Activated CD8-positive, alpha-beta T cell treated with anti-CD3 and anti-CD28 coated beads for 36 hours (primary cell): ENCODE measurements at places on chromosomes 4 and X. TPM values are rescaled to one million over a fixed set of nuclear protein-coding genes. Genes with fewer than 3 reads are reported as not detected.

Gene MSL3
- total RNA-seq = 39.3 TPM

Gene FAT1
- total RNA-seq = not detected

Gene ABCG2
- 0.25 TPM for total RNA-seq

Gene TKTL2
- total RNA-seq = not detected

GRCh38 chr4:71980976-71981375 lies 50.8 kb upstream of the NPFFR2 start:
- no peaks in the 10 kb centered on the region for H3K4me1 ChIP-seq
- no peaks in the 10 kb centered on the region for H3K27me3 ChIP-seq
- no peak overlapping the region for H3K4me3 ChIP-seq
- DNase-seq = no peak
- H3K36me3 ChIP-seq = no peaks in the 10 kb centered on the region

DNA sequence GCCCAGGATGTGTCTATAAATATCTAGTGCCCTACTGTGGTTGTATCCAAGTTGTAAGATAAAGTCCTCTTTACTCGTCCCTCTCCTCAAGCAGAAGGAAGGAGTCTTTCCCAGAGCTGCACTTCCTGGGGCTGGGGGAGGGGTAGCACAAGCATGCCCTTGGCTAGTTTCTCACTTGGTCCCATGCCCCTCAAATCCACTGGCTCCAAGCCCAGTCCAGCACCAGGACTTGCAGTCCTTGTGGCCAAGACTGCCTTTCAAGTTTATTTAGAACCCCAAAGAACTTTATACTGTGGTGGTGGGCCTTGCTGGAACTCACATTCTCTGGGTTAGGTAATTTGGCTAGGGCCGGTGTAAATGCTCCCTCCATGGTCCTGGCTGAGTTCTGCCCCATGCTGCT lies 43.2 kb upstream of the SLC10A4 start:
- peaks cover 2% of the 10 kb centered on the region for H3K4me1 ChIP-seq
- no peak overlapping the region for H3K27ac ChIP-seq
- H3K27me3 ChIP-seq = no peaks in the 10 kb centered on the region
- H3K36me3 ChIP-seq = no peaks in the 10 kb centered on the region
- no peak overlapping the region for H3K4me3 ChIP-seq

- H3K4me1 ChIP-seq = no peaks in the 10 kb centered on the region
- H3K27ac ChIP-seq = no peak overlapping the region
- no peaks in the 10 kb centered on the region for H3K27me3 ChIP-seq
- no peak overlapping the region for H3K4me3 ChIP-seq
These were observed 564.7 kb upstream of the ACTRT1 start for GRCh38 chrX:128616933-128617332.

- peaks cover 2% of the 10 kb centered on the region for H3K27me3 ChIP-seq
- no peak overlapping the region for H3K4me3 ChIP-seq
- DNase-seq = no peak
- peaks cover 7% of the 10 kb centered on the region for H3K4me1 ChIP-seq
- H3K36me3 ChIP-seq = no peaks in the 10 kb centered on the region
These were observed 94.5 kb upstream of the ZNF827 start for GRCh38 chr4:146033149-146033548.

GRCh38 chr4:69568787-69569186 lies 70.7 kb downstream of the UGT2A2 start:
- H3K4me1 ChIP-seq = no peaks in the 10 kb centered on the region
- H3K36me3 ChIP-seq = no peaks in the 10 kb centered on the region
- H3K27ac ChIP-seq = no peak overlapping the region
- no peak for DNase-seq

GRCh38 chr4:174248407-174248806 lies 35.1 kb downstream of the FBXO8 start:
- DNase-seq = no peak
- no peak overlapping the region for H3K4me3 ChIP-seq
- no peak overlapping the region for H3K27ac ChIP-seq
- no peaks in the 10 kb centered on the region for H3K27me3 ChIP-seq
- H3K36me3 ChIP-seq = no peaks in the 10 kb centered on the region

DNA sequence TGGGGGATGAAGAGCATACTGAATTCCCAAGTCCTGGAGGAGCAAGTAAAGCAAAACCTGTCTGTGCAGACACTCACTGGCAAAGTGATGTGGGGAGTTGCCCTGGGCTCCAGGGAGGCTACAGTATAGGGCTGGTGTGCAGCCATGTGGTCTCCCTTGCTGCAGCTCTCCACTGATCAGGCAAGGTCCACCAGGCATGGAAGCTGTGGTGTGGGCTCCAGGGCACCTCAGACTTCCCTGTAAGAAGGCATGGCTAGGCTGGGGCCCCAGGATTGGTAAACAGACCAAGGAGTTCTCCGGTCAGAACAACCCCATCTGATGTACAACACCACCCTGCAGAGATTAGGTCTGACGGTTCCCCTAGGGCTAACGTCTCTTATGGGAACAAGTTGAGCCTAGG lies 241.9 kb upstream of the NDST4 start:
- no peak overlapping the region for H3K4me3 ChIP-seq
- H3K27ac ChIP-seq = no peak overlapping the region
- H3K4me1 ChIP-seq = no peaks in the 10 kb centered on the region
- H3K36me3 ChIP-seq = no peaks in the 10 kb centered on the region

DNA sequence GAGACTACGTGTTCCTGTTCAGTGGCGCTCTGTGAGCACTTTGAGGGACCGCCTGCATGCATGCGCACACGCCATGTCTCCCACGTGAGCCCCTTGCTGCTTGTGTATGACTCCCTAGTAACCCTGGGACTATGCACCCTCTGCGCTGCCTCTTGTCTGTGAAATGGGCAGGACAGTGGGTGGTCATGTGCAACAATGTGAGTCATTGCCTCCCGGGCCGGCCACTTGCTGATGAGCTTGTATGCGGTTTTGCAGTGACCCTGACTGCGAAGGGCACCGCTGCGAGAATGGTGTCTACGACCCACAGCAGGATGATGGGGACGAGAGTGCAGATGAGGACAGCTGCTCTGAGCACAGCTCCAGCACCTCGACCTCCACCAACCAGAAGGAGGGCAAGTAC lies 61.4 kb downstream of the TNIP2 start:
- peaks cover 58% of the 10 kb centered on the region for H3K36me3 ChIP-seq
- H3K27ac ChIP-seq = no peak overlapping the region
- H3K27me3 ChIP-seq = no peaks in the 10 kb centered on the region
- H3K4me3 ChIP-seq = no peak overlapping the region
- DNase-seq = no peak

DNA sequence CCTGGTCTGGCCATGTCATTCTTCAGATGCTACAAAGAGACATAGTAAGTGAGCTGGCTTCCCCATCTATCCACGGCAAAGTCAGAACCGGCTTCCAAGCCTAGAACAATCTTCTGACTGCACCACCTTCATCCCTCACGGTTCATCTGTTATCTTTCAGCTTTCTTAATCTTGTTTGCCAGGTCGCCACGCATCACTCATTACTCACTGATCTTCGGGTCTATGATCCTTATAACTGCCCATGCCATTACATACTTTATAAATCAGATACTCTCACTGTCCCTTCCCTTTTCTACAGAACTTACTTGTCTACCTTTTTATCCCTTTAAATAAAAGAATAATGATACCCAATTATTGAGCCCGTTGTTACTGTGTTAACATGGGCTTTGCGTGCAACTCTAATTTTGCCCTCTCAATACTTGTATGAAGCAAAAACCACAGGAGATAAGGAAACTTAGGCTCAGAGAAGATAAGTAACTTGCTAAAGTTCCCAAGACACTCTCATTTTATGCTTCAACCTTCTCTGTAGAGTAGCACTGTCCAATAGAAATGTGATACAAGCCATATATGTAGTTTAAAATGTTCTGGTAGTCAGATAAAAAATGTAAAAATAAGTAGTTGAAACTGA lies 171.7 kb downstream of the AMELX start:
- H3K36me3 ChIP-seq = no peaks in the 10 kb centered on the region
- H3K27me3 ChIP-seq = no peaks in the 10 kb centered on the region
- no peak overlapping the region for H3K27ac ChIP-seq
- H3K4me1 ChIP-seq = no peaks in the 10 kb centered on the region

- no peak overlapping the region for H3K4me3 ChIP-seq
These were observed 406.5 kb downstream of the RPA4 start for GRCh38 chrX:97290199-97290598.

DNA sequence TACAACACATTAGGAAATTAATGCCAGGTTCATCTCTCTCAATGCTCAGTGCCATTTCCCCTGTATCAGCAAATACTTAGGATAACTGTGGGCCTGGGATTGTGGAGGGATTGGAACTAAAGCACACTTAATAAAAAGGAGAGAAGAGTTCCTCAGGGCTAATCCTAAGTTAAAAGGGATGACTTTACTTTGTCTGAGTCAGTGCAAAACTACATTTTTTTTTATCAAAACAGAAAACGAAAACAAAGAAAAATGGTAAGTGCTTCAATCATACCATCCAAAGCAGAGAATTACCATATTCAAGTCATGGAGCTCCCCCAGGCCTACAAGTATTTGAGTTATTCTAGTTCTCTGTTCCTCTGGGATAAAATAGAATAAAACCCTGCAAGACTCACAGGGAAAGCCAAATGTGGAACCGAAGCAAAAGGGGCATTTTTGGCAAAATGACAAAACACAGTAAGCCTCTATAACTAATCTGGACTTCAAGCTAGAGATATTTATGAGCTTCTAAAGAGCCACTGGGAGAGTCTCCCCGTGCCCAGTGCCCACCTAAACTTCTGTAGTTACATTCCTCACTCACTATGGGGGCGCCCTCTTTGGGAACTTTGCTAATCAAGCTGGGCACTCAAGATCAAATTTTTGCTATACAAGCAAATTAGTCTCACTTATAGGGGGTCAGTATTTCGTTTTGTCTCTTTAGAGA lies 53.4 kb downstream of the PALLD start:
- H3K4me3 ChIP-seq = no peak overlapping the region
- H3K36me3 ChIP-seq = no peaks in the 10 kb centered on the region
- H3K27ac ChIP-seq = no peak overlapping the region
- no peak for DNase-seq
- H3K27me3 ChIP-seq = no peaks in the 10 kb centered on the region
